Astrocyte of the cerebellum (primary cell): ENCODE measurements at places on chromosomes 5 and 9.

DNA sequence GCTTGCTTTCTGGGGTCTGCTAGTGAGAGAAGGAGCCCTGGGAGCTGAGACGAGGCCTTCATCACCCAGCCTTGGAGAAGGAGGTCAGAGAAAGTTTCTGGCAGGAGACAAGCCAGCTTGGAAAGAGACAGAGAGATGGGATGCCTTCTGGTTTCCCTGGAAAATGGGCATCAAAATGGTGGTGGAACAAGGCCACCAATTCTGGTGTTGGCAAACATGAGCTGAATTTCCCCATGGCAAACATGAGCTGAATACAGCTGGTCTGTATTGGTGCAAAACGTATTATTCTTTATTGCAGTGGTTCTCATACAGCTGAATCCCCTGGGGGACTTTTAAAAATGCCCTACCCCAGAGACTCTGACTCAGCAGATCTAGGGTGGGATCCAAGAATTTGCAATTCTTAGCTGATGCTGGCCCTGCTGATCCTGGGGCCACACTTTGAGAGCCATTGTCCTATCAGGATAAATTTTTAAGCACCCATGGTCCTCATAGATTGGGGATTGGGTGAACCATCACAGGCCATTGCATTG is 39.1 kb upstream of the S1PR3 start:
- DNase-seq: no peak

DNA sequence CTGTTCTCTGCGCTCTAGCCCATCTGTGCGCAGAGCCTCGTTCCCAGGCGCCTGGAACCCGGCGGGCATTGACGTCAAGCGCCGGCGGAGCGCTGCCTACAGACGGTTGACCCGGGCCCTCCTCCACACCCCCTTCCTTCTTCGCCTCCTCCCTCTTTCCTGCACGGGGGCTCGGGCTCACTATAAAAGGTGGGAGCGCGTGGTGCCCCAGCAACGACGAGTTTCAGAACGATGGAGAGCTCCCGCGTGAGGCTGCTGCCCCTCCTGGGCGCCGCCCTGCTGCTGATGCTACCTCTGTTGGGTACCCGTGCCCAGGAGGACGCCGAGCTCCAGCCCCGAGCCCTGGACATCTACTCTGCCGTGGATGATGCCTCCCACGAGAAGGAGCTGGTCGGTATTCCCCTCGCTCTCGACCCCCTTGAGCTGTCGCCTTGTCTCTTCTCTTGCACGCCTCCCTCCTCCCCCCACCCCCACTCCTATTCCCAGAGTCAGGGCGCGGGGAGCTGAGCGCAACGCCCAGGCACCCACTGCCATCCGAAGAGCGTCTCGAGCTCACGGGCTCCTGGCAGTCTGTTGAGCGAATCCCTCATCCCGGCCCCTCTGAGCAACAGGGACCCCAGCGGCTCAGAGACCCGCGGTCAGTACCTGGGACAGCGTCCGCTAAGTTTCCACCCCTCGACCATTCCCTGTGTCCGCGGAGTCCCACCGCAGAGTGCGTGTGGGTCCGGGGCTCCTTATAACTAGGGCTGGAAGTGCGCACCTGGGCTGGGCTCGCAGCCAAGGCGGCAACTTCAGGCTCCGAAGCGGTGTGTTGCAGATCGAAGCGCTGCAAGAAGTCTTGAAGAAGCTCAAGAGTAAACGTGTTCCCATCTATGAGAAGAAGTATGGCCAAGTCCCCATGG is at the start of gene CARTPT:
TSS of gene CARTPT (plus strand) at position 213 of the 902 bp plus-strand sequence. CDS start at position 232, 19 bp downstream.
- no peak for DNase-seq

- no peak for DNase-seq
Measured at GRCh38 chr5:140550147-140551079, 3.0 kb downstream of the EIF4EBP3 start.

DNA sequence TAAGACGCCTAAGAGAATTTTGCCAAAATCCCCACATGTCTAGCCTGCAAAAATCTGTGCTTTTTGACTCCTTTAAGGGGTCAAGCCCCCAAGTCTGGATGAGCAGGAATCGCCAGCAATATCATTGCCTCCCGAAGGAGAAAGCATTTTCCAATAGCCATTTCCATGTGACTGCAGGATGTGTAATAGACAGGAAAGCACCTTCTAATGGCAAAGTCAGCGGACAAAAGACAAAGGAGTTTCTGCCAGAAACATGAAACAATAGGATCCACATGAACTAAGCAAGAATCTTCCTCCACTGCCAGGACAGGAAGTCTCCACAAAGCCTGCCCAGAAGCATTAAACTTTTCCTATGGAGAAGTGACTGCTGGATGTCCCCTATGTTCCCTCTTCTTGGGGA is 177.1 kb upstream of the PCSK5 start:
- DNase-seq: no peak

DNA sequence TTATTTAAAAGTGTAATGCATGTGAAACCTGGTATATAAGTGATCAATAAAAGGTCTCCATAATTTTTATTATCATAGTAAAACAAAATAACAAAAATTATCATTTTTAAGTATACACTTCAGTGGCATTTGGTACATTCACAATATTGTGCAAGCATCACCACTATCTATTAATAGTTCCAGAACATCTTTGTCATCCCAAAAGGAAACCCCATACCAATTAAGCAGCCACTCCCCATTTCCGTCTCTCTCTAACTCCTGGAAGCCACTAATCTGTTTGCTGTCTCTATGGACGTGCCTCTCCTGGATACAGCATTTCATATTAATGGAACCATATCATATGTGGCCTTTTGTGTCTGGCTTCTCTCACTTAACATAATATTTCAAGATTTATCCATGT is 7.6 kb downstream of the OLFML2A start:
- DNase-seq: no peak

DNA sequence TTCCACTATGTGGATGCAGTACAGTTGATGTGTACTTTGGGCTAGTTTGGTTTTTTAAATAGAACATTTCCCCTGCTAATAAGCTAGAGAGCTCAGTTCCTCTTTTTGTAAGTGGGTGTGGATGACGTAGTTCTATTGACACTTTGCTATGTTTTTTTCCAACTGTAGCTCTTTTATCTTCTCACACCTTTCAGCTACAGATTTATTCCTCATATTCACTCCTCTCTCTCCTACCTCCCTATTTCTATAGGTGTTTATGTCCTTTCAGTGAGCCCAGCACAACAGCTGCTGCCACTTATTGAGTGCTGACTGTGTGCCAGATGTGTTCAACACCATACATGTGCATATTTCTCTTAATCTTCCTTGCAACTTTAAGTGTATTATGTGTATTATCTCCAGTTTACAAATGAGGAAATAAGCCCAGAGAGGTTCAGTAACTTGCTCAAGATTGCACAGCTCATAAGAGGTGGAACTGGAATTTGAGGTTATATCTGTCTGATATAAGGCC is 215.7 kb downstream of the SEMA6A start:
- no peak for DNase-seq

GRCh38 chr9:36316611-36317317 is 58.5 kb upstream of the GNE start:
- no peak for DNase-seq

DNA sequence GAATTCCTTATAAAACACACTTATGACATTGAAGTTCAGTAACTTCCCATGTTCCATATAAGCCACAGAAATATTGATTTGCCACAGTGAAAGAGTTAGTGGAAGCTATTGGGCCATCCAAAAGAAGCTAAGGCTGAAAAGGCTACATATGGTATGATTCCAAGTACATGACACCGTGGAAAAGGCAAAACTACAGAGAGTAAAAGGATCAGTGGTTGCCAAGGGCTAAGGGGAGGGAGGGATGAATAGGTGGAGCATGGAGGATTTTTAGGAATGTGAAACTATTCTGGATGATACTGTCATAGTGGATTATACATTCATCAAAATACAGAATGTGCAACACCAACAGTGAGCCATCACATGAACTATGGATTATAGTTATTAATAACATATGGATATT is 109.7 kb downstream of the F2RL2 start:
- DNase-seq: no peak

- DNase-seq: no peak
Measured at GRCh38 chr9:16245756-16246440, 624.6 kb downstream of the BNC2 start.

GRCh38 chr5:145825751-145826180 is 9.4 kb downstream of the PRELID2 start:
- peak; percentile 66 for DNase-seq

DNA sequence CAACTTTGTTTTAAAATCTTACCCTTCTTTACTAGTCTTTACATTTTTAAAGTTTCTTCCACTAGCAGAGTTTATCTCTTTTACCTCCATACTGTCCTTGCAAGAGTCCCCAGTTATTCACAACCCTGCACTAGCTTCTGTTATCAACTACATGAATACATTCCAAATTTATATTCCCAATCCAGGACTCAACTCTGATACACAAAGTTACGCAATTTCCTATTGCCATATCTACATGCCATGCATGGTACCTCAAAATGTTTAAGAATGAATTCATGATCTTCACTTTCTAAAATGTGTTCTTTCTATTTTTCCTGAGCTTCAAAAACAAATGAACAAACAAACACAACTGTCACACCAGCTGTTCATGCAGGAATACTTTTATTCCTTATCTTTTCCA is 668.7 kb downstream of the CDH18 start:
- DNase-seq: no peak

DNA sequence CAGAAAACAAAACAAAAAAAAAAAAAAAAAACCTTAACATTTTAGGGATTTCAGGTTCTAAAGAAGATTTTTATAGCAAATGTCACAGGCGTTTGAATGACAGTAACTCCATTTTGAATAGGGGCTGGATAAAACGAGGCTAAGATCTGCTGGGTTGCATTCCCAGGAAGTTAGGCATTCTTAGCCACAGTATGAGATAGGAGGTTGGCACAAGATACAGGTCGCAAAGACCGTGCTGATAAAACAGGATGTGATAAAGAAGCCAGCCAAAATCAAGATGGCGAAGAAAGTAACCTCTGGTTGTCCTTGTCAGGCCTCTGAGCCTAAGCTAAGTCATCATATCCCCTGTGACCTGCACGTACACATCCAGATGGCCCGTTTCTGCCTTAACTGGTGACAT is 425.6 kb upstream of the PTPRD start:
- no peak for DNase-seq

GRCh38 chr5:152804179-152804578 is 399.1 kb upstream of the NMUR2 start:
- no peak for DNase-seq

GRCh38 chr5:95424526-95424925 is 33.4 kb downstream of the FAM81B start:
- no peak for DNase-seq

- DNase-seq: no peak
Measured at GRCh38 chr5:1565737-1566734, 42.3 kb upstream of the LPCAT1 start.

DNA sequence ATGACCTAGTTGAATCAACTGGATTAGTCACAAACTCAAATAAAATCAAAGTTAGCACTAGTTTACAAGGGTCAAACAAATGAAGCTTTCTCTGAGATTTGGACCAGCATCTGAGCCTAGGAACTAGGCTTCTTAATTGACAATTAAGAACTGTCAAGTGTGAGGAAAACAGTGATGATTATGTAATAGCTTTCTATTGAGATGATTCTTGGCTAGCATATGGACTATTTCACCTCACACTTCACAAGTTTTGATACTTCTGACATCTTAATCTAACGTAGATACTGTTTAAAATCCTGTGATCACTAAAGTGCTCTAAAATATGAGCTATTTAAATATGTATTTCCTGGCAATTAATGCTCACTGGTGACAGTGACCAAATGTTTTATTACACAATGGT is 542.9 kb downstream of the EFNA5 start:
- no peak for DNase-seq

GRCh38 chr5:141359790-141360426 is at the start of gene PCDHGB2:
TSS of gene PCDHGB2 (plus strand) at chr5:141359994. CDS start at chr5:141360136, 142 bp downstream.
- DNase-seq: no peak

DNA sequence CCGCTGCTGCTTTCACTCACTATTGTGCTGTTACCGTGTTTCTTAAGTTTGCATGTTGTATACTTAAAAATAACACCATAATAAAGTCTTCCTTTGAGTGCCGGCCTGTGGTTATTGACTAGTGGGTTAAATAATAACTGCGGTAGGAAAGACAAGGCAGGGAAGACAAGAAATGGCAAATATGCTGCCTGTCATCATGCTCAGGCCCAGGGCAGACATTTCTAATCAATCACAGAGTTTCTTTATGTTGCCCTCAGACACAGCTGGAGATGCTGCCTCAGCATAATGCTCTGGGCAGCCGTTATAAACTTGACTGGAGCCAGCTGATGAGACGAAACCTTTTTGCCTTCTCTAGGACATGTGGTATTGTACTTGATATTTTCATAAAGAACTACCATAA is 215.0 kb downstream of the GAPVD1 start:
- DNase-seq: no peak

DNA sequence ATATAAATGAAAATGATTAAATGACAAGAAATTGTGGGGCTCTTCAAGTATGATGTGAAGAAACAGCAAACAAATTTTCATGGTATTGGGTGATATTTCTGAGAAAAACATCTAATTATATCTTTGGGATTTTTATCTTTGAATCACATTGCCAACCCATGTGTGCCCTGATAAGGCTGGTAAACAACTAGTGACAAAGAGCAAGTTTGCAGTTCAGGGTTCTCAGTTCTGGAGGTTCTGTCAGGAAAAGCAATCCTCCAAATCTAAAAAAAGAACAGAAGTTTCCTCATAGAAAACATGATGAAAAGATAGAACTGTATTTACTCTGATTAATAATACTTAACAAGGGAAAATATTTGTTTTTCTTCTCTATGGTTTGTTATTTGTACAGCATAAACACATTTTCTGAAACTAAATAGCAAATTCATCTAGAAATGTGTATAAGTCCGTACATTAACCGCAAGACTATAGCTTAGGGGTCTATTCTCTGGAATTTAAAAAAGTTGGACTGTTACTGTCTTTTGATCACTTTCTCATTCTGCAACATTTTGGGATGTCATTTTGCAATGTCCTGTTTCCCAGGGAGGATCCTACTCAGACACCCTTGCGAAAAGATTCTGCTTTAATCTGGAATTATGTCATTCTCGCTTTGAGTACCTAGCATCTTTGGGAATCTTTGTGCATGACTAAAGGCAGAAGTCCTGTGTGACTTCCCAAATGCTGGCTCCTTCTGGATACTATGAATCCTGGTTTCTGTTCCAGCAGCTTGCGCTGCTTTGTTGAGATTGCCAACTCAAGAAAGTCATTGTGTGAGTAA is 308.5 kb downstream of the ADGRV1 start:
- DNase-seq: no peak

- no peak for DNase-seq
Measured at GRCh38 chr9:95181226-95181818, 136.2 kb downstream of the FANCC start.

GRCh38 chr5:15064396-15064795 is 192.8 kb upstream of the ANKH start:
- no peak for DNase-seq

DNA sequence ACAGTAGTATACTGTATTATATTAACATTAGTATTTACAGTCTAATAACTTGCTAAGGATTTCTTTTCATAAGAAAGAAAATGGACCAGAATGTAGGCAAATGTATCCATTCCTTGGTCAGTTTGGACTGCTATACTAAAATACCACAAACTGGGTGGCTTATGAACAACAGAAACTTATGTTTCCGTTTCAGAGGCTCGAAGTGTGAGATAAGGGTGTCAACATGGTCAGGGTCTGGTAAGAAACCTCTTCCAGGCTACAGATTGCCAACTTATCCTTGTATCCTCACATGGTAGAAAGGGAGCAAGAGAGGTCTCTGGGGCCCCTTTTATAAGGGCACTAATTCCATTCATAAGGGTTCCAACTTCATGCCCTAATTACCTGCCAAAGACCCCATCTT is 9.2 kb upstream of the ESM1 start:
- DNase-seq: no peak
